ENCODE measurements at places on chromosomes 16 and 17. TPM values are rescaled to one million over a fixed set of nuclear protein-coding genes. Genes with fewer than 3 reads are reported as not detected.
A peak's percentile ranks its signal among the peaks of the same experiment; 100 is the strongest.

KRTAP4-4 gene
- not detected for total RNA-seq

SPATA32 gene
- not detected for total RNA-seq

ODAD4 gene
- total RNA-seq: 1.4 TPM

GNG13 gene
- total RNA-seq: not detected

DNA sequence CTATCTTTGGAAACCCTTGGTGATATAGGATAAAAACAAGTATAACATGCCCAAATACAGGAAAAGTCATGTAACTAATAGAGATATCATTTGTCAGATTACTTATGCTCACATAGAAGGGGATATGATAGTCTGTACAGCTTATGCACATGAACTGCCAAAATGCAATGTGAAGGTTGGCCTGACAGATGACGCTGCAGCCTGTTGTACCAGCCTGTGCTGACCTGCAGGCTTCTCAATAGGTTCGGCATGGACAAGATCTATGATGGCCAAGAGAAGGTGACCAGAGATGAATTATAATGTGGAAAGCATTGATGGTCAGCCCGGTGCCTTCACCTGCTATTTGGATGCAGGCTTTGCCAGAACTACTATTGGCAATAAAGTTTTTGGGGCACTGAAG is 12.7 kb downstream of the WFIKKN2 start:
- H3K36me3 ChIP-seq: no peaks in the 10 kb centered on the region
- no peaks in the 10 kb centered on the region for H3K4me1 ChIP-seq
- H3K27ac ChIP-seq: no peak overlapping the region
- no peaks in the 10 kb centered on the region for H3K27me3 ChIP-seq
- no peak for DNase-seq
- H3K4me3 ChIP-seq: no peak overlapping the region

- no peak overlapping the region for H3K27ac ChIP-seq
- no peaks in the 10 kb centered on the region for H3K36me3 ChIP-seq
- DNase-seq: no peak
- peaks cover 50% of the 10 kb centered on the region for H3K27me3 ChIP-seq
These were observed 623 bp downstream of the TTLL6 start for GRCh38 chr17:48816438-48816773.

DNA sequence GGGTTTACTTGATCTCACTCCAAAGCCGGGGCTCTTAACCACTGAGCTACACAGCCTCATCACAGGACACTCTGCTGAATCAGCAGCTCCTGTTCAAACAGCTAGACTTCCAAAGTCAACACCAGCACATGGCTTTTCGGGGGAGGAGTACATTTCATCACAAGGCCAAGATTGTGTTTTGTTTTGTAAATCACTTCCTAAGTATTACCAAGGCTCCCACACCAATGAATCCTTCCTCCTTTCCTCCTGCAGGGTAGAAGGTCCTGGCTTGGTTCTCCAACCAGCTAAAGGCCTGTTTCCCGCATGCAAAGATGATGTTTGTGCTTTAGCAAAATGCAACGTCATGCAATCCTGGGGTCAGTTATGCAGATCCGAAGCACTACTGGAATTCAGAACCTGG is 152.5 kb downstream of the XYLT1 start:
- DNase-seq: no peak
- no peaks in the 10 kb centered on the region for H3K36me3 ChIP-seq
- H3K4me3 ChIP-seq: no peak overlapping the region
- no peaks in the 10 kb centered on the region for H3K27me3 ChIP-seq
- peak overlapping the region; percentile 96 for H3K27ac ChIP-seq

- H3K27ac ChIP-seq: no peak overlapping the region
- no peak for DNase-seq
- no peaks in the 10 kb centered on the region for H3K4me1 ChIP-seq
- H3K4me3 ChIP-seq: no peak overlapping the region
- no peaks in the 10 kb centered on the region for H3K36me3 ChIP-seq
- no peaks in the 10 kb centered on the region for H3K27me3 ChIP-seq
These were observed 3.3 kb upstream of the HIGD1B start for GRCh38 chr17:44844390-44844830.

GRCh38 chr17:12627781-12628451 is 37.8 kb upstream of the MYOCD start:
- no peaks in the 10 kb centered on the region for H3K27me3 ChIP-seq
- peaks cover 6% of the 10 kb centered on the region for H3K4me1 ChIP-seq
- DNase-seq: no peak
- no peak overlapping the region for H3K4me3 ChIP-seq
- no peaks in the 10 kb centered on the region for H3K36me3 ChIP-seq
- H3K27ac ChIP-seq: peak overlapping the region; percentile 58

GRCh38 chr17:50520483-50520882 is 12.1 kb upstream of the EPN3 start:
- no peak for DNase-seq
- no peak overlapping the region for H3K4me3 ChIP-seq
- no peaks in the 10 kb centered on the region for H3K4me1 ChIP-seq
- no peaks in the 10 kb centered on the region for H3K27me3 ChIP-seq
- no peak overlapping the region for H3K27ac ChIP-seq

- H3K4me1 ChIP-seq: no peaks in the 10 kb centered on the region
- no peaks in the 10 kb centered on the region for H3K36me3 ChIP-seq
- no peak overlapping the region for H3K27ac ChIP-seq
- DNase-seq: no peak
- no peak overlapping the region for H3K4me3 ChIP-seq
These were observed 186.6 kb upstream of the SALL1 start for GRCh38 chr16:51337662-51338061.

DNA sequence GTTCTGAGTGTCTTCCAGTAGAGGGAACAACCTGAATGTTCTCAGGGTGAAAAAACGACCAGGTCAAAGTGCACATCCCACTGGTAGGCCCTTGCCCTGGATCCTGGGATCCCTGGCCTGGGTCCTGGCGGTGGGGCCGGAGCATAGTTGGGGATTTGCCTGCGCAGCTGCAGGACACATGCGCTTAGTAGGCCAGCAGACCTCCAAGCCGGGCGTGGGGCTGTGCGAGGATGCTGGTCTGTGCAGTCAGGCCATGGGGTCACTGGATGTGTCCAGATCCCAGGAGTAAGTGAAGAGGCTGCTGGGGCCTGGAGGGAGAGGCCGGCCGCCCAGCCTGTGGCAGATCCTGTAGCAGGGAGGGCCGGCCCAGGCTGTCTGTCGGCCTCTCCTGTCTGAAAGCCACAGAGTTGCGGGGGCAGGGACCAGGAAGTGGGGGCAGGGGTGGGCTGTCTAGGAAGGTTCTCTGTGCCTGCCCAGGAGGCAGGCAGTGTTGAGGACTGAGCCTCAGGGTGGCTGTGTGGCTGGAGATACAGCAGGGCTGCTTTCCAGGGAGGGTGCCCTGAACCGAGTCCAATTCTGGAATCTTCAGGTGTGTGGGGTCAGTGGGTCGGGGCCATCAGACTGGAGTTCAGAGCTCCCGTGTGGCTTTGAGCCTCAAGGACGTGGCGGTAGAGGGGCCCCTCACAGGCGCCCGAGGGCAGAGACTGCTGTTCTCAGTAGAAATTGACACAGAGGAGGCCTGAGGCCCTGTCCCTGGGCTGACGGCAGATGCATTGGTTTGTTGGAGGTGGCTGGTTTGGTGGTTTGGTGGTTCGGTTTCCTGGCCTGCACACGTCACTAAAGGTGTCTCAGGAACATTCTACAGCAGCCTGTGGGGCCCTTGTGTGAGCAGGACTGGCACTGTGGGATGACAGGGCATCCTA is 17.2 kb upstream of the NUDT16L1 start:
- H3K36me3 ChIP-seq: peaks cover 49% of the 10 kb centered on the region
- H3K4me1 ChIP-seq: peaks cover 2% of the 10 kb centered on the region
- no peaks in the 10 kb centered on the region for H3K27me3 ChIP-seq
- no peak for DNase-seq
- H3K27ac ChIP-seq: no peak overlapping the region

- H3K36me3 ChIP-seq: no peaks in the 10 kb centered on the region
- peaks cover 12% of the 10 kb centered on the region for H3K4me1 ChIP-seq
- DNase-seq: no peak
These were observed 484 bp upstream of the NUDT7 start for GRCh38 chr16:77721752-77722308.

DNA sequence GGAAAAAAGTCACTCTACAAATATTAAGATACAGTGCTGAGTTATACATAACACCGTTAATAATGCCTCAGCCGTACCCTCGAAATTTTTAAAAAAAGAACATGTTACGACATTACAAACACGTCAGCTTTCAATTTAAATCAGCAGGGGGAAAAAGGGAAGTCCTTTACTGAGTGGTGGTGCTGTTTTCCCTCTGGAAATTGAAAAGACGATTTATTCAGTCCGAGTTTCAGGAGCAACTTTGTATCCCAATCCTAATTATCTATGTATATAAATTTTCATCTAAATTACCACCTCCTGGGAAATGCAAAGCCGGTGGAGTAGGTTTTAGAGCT is 1.3 kb downstream of the NETO2 start:
- no peak for DNase-seq
- no peak overlapping the region for H3K27ac ChIP-seq
- H3K27me3 ChIP-seq: peaks cover 10% of the 10 kb centered on the region
- H3K4me3 ChIP-seq: peak overlapping the region; percentile 50
- peaks cover 25% of the 10 kb centered on the region for H3K4me1 ChIP-seq

- H3K4me3 ChIP-seq: no peak overlapping the region
- H3K36me3 ChIP-seq: no peaks in the 10 kb centered on the region
- no peak overlapping the region for H3K27ac ChIP-seq
- no peaks in the 10 kb centered on the region for H3K27me3 ChIP-seq
These were observed 28.8 kb upstream of the ACSF3 start for GRCh38 chr16:89064606-89065457.

- no peak overlapping the region for H3K27ac ChIP-seq
- H3K4me3 ChIP-seq: no peak overlapping the region
- DNase-seq: no peak
These were observed 26.8 kb upstream of the CBFA2T3 start for GRCh38 chr16:89003831-89004208.

DNA sequence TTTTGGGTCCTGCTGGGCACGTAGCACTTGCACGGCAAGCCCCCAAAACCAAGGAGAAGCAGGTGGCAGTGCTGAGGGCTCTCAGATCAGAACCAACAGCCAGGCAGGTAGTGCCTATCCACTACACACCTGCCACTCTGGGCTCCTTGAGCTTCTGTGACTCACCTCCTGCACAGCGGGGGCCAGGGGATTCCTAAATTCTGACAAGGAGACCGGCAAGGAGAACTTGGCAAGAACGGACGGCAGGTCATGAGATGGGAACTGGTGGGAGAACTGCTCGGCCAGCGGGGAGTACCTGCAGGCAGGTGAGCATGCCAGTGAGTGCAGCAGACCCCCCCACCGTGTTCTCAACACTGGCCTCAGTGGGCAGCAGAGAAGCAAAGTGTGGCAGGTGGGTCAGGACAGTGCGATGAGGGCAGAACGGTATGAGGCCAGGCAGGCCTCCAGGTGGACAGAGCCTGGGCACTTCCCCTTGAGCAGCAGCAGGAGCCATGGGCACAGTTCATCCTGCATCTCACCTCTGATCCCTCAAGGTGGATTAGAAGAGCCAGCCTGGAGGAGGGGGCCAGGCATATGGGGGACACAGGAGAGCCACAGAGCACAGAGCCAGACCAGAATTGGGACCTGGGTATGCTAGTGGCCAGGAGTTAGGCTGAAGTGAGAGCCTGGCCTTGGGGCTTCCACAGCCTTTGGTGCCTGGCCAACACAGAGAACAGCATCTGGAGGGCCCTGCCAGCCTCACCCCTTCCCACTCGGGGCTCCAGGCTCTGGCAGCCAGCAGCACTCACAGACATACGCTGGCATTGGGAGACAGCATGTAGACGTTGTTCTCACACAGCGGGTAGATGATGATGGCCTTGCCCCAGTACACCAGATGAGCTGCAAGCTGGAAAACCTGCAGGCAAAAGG is 14.7 kb downstream of the MPG start:
- no peak for DNase-seq
- no peaks in the 10 kb centered on the region for H3K4me1 ChIP-seq
- H3K27me3 ChIP-seq: no peaks in the 10 kb centered on the region
- no peak overlapping the region for H3K4me3 ChIP-seq

DNA sequence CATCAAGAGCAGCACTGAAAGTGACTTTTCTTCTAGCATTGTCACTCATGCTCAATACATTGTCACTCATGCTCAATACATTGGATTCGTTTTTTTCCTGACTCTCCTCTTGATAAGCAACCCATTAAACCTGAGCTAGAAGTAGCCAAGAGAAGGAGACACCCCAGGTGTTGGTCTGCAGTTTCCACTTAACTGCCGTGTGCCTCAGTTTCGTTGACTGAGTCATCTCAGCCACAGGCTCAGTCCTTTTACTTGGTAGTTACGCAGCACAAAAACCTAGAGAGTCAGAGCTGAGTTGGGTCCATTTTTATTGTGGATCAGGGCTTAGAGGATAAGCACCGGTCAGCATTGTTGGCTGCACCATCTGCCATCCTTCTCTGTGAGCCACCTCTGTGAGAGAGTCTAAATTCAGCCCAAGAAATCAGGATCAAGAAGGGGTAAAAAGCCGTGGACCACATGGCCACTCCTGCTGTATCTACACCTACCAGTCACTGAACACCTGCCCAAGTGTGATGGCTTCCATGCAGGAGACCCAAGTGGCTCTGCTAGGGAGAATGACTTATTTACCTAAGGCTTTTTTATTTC is 11.3 kb downstream of the GINS2 start:
- H3K4me1 ChIP-seq: peaks cover 12% of the 10 kb centered on the region
- DNase-seq: no peak
- no peak overlapping the region for H3K4me3 ChIP-seq
- no peak overlapping the region for H3K27ac ChIP-seq
- peaks cover 4% of the 10 kb centered on the region for H3K36me3 ChIP-seq
- no peaks in the 10 kb centered on the region for H3K27me3 ChIP-seq

DNA sequence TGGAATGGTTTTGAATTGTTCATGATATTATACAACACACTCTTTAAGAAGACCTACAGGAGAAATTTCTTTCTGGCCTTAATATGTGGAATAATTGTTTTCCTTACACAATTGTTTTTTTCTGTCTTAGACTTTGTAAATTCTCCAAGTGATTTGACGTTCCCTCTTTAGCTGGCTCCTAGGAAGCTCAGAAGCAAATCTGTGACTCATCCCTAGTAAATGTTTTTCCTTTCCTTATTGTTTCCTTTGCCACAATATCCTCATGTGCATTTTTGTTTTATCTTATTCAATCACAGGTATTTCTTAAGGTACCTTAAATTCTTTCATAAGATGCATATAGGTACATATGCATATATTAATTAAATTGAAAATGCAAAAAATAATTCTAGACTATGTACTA is 13.5 kb downstream of the KIAA0753 start:
- H3K4me1 ChIP-seq: no peaks in the 10 kb centered on the region
- DNase-seq: no peak
- no peak overlapping the region for H3K27ac ChIP-seq
- H3K4me3 ChIP-seq: no peak overlapping the region

- DNase-seq: no peak
- no peak overlapping the region for H3K4me3 ChIP-seq
- H3K27me3 ChIP-seq: no peaks in the 10 kb centered on the region
- H3K27ac ChIP-seq: no peak overlapping the region
- no peaks in the 10 kb centered on the region for H3K36me3 ChIP-seq
These were observed 121.6 kb downstream of the PMP22 start for GRCh38 chr17:15143524-15143923.

- no peaks in the 10 kb centered on the region for H3K36me3 ChIP-seq
- DNase-seq: no peak
- peaks cover 13% of the 10 kb centered on the region for H3K27me3 ChIP-seq
- no peak overlapping the region for H3K27ac ChIP-seq
- no peak overlapping the region for H3K4me3 ChIP-seq
These were observed 453 bp upstream of the WFIKKN1 start for GRCh38 chr16:630249-630814.
